ENCODE measurements at places on chromosomes 7 and 10.

- no peak for DNase-seq
These were observed 118.2 kb upstream of the FAM133B start for GRCh38 chr7:92708111-92709042.

GRCh38 chr10:122498521-122498920 is 37.2 kb downstream of the HTRA1 start:
- DNase-seq: no peak

DNA sequence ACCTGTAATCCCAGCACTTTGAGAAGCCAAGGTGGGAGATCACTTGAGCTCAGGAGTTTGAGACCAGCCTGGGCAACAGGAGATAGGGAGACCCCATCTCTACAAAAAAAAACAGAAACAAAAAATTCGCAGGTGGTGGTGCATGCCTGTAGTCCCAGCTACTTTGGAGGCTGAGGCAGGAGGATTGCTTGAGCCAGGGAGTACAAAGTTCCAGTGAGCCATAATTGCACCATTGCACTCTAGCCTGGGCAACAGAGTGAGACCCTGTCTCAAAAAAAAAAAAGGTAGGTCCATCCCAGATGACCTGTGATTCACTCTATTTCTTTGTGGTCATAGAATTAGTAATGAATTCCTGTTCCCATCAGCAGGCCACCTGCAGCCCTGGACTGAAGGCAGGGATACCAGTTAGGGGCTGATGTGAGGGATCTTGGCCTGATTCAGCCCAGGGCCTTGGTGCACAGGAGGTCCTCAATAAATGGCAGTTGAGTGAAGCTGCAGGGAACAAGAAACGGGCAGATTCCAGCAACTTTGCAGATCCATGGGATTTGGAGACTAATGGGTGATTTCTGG is at the start of gene MYH16:
MYH16 (plus strand) TSS at position 364 of the 570 bp plus-strand sequence.
- no peak for DNase-seq

DNA sequence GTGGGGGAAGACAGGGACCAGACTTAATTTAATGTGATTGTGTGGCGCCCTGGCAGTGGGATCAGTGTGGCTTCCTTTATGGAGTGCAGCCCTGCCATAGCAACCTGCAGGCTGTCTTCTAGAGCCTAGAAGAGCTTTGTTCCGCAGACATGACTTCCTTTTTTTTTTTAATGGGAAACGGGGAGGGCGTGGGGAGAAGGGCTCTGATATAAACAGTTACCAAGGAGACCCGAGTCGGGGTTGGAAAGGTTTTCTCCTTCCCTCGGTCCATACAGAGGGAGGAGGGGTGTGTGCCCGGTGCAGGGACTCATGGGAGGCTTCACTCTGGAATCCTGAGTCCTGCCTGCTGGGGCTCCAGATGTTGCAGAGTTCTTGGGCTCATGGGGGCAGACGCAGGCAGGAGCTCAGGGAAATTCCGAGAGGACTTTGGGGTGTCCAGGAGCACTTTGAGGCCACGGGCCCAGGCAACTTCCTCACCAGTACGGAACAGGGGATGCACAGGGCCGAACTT is 26.9 kb downstream of the TMEM120A start:
- no peak for DNase-seq

GRCh38 chr10:100504096-100504495 is 15.6 kb downstream of the SEC31B start:
- no peak for DNase-seq

DNA sequence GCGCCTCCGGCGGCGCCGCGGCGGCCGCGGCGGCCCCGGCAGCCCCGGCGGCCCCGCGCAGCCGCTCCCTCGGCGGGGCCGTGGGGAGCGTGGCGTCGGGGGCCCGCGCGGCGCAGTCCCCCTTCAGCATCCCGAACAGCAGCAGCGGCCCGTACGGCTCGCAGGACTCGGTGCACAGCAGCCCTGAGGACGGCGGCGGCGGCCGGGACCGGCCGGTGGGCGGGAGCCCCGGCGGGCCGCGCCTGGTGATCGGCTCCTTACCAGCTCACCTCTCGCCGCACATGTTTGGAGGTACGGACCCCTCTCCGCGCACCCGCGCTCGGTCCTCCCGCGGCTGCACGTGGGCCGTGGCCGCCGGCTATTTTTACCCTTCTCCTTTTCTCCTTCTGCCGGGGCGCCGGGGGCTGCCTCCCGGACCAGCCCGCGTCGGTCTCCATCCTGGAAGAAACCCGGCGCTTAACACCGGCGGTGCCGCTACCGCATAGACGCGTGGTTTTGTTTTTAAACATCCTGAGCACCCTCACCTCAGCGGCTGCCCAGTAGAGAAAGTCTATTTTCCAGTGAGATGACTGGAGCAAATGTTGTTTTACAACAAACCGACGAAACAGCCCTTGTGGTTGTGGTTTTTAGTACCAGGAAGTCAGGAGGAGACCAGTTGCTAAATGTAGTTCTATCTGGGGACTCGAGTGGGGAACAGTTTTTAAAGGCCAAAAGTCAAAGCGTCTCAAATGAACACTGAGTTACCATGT is 1.3 kb downstream of the ZNRF2 start:
- no peak for DNase-seq

DNA sequence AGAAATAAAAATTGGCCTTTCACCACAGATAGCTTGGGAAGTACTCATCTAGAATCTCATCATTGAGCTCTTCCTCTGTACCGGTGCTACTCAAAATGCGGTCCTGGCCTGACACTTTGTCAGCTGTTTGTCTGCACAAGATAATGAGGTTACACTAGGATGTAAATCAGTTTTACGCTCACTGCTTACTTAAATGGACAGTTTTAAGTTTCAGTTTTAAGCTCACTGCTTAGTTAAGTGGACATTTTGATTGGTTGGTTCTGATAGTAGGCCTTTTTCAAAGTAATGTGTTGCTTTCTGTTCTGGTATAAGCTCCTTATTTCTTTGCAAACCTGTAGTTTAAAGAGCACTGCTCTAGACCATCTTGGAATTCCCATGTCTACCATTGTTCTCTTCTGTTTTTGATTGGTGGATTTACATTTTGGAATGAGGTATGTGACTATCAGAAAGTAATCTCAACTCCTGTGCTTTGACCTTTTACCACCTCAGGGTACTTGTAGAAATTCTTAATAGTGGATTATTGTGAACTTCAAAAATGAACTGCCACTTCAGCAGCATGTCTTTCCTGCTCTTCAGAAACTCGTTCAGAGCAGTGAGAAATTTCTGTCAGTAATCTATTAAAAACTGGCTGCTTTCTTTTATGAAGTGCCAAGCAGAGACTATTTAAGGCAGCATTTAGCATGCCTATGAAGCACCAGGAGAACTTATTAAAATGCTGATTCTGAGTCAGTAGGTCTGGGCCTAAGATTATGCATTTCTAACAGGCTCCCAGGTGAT is 55.0 kb downstream of the C1GALT1 start:
- DNase-seq: no peak

DNA sequence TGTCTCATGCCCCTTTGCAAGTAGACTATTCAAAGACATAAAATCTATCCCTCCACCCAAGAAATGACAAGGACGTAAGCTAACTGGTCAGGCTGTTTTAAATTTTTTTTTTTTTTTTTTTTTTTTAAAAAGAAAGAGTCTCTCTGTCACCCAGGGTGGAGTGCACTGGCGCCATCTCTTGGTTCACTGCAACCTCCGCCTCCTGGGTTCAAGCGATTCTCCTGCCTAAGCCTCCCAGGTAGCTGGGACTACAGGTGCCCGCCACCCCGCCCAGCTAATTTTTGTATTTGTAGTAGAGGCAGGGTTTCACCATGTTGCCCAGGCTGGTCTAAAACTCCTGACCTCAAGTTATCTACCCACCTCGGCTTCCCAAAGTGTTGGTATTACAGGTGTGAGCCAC is 11.2 kb downstream of the TRA2A start:
- DNase-seq: no peak

DNA sequence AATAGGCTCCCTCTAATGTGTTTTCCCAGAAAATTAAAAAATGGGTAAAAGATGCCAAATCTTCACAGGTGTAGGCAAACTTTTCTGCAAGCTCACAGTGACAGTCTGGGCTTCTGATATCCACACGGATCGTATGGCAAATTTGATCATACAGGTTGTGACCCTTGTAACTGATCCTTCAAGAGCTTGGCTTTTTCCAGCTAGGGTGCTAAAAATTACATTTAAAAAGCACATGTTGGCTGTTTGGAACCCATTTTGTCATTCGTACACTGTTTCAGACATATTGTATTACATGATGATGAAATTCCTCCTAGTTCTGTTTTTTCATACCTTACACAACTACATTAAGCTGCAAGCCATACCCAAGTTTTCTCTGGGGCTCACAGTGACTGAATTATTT is 138.7 kb downstream of the GFRA1 start:
- no peak for DNase-seq

GRCh38 chr10:114278140-114278883 is 39.3 kb downstream of the VWA2 start:
- DNase-seq: no peak

- no peak for DNase-seq
These were observed 5.5 kb upstream of the SPAG6 start for GRCh38 chr10:22339761-22340328.

- no peak for DNase-seq
These were observed 114.1 kb downstream of the ICA1 start for GRCh38 chr7:8147760-8148463.

DNA sequence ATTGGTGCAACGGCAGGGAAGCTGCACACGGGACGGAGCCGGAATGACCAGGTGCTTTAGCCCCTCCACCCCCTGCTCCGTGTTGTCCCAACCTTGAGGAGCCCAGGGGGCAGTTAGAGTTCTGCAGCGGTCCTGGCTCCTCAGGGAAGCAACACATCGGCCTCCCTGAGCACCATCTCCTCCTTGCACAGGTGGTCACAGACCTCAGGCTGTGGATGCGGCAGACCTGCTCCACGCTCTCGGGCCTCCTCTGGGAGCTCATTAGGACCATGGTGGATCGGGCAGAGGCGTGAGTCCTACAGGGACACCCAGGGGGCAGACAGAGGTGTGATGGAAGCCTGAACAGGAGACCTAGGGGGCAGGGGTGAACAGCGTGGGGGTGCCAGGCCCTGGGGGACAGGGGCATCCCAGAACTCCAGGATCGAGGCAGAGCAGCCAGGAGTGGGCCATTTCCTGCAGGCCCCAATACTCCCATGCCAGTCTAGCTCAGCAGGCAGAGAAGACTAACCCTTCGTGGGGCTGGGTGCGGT is 7.3 kb downstream of the ASL start:
- no peak for DNase-seq

GRCh38 chr10:13560597-13560996 is 26.2 kb upstream of the PRPF18 start:
- DNase-seq: no peak

- no peak for DNase-seq
These were observed 27.1 kb upstream of the PTPRN2 start for GRCh38 chr7:158614700-158615099.
